Fibroblast of skin of scalp (primary cell): ENCODE measurements at places on chromosomes 6 and 20.

DNA sequence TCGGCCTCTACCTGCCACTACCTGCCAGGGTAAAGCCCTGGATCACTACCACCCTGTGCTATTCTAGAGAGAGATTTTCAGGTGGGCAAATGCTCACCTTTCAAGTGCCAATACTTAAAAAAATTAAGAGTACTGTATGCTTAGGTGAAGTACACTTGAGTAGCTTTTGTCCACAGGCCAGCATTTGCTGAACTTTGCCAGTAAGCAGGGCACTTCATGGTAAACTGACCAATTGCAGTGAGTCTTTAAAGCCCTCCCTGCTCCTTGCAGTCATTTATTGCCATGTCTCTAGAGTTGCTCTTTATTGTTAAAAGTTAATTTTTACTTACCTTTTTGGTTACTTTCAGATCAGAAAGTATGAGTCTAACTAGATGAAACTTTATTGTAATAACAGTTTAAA is 58.5 kb downstream of the PLAGL1 start:
- no peak for DNase-seq

DNA sequence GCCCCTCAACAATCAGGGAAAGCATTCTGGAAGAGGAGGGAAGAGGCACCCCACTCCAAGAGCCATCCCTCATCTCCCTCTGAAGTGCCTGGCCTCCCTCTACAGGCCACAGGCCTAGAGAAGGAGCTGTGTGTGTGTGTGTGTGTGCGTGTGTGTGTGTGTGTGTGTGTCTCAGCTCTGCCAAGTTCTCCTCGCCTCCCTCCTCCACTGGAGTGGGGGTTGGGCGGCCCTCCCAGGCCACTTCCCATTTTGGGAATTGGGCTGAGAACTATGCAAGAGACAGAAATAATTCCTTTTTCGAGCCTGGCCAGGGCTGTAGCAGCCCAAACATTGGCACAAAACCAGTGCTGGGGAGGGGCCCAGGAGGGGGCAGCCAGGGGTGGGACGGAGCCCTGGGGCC is 35.7 kb downstream of the KCNB1 start:
- peak; percentile 85 for DNase-seq

- DNase-seq: no peak
Observed at GRCh38 chr6:157066781-157067491, 256.4 kb downstream of the TMEM242 start.

DNA sequence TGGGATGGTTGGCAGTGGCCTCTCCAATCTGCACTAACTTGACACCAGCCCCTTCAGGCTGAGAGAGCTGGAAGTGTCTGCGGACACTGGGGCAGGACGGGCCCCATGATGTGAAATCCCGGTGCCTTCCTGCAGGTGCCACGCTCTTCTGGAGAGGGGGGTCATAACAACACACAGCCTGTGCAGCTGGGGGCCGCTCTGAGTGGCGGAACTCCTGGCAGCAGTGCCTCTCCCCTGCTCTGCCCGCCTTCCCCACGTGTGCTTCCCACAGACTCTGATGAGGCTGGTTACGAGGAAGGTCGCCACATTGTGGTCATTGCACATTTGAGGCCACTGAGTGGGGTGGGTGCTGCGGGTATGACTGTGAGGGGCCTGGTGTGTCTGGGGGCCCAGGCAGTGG is 145.2 kb downstream of the DTNBP1 start:
- DNase-seq: no peak

DNA sequence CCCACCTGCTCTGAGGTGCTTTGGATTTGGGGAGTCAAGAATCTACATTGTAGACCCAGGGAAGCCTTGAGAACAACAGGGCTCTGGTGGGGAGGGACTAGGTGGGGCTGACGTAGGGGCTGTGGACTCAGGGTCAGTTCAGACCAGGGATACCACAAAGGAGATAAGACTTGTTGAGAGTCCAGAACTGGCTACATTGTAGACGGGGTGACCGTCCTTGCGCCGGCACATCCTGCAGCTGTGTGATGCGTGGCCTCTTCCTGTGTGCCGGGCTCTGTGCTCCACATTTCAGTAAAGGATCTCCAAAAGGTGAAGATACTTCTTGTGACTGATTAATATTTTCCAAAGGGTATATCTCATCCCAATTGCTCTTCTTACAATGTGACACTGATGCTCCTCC is 9.8 kb upstream of the TLDC2 start:
- no peak for DNase-seq

- DNase-seq: no peak
Observed at GRCh38 chr6:166766769-166767168, 139.7 kb upstream of the RPS6KA2 start.
